ENCODE measurements at places on chromosomes 3 and 15. TPM values are rescaled to one million over a fixed set of nuclear protein-coding genes. Genes with fewer than 3 reads are reported as not detected.

STRC gene
- total RNA-seq = 0.52 TPM

GOLGA6L7 gene
- not detected for total RNA-seq

SLC9C1 gene
- total RNA-seq = not detected

LEKR1 gene
- 0.68 TPM for total RNA-seq

MPI gene
- 56.7 TPM for total RNA-seq

ZNF197 gene
- 15.6 TPM for total RNA-seq

BOC gene
- total RNA-seq = not detected

HDC gene
- 0.13 TPM for total RNA-seq

HDDC3 gene
- total RNA-seq = 23.8 TPM

C3orf80 gene
- total RNA-seq = not detected

TNNC1 gene
- total RNA-seq = 0.84 TPM

EPHB1 gene
- total RNA-seq = 1.4 TPM

GOLGA8Q gene
- 5.5 TPM for total RNA-seq
